ENCODE measurements at places on chromosomes 1 and 21.
A peak's percentile ranks its signal among the peaks of the same experiment; 100 is the strongest.

DNA sequence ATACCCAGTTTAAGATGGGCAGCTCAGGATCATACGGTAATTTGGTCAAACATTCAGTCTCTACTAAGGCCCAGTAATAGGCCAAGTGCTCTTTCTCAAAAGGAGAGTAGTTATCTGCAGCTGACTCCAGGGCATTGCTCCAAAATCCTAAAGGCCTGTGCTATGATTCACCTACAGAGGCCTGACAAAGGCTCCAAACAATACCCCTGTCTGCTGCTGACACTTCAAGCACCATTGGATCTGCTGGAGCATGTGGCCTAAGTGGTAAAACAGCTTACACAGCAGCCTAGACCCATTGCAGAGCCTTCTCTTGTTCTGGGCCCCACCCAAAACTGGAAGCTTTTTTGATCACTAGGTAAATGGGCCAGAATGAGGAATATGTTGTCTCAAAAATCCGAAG, 22.8 kb downstream of the SLAMF7 start:
- DNase-seq, result no peak

- DNase-seq, result peak; percentile 60
Observed at GRCh38 chr1:233242827-233243483, 52.6 kb downstream of the PCNX2 start.

- no peak for DNase-seq
Observed at GRCh38 chr1:74731399-74732052, 1.3 kb downstream of the CRYZ start.

GRCh38 chr1:43773821-43774220, 66.5 kb downstream of the ST3GAL3 start:
- DNase-seq, result no peak

DNA sequence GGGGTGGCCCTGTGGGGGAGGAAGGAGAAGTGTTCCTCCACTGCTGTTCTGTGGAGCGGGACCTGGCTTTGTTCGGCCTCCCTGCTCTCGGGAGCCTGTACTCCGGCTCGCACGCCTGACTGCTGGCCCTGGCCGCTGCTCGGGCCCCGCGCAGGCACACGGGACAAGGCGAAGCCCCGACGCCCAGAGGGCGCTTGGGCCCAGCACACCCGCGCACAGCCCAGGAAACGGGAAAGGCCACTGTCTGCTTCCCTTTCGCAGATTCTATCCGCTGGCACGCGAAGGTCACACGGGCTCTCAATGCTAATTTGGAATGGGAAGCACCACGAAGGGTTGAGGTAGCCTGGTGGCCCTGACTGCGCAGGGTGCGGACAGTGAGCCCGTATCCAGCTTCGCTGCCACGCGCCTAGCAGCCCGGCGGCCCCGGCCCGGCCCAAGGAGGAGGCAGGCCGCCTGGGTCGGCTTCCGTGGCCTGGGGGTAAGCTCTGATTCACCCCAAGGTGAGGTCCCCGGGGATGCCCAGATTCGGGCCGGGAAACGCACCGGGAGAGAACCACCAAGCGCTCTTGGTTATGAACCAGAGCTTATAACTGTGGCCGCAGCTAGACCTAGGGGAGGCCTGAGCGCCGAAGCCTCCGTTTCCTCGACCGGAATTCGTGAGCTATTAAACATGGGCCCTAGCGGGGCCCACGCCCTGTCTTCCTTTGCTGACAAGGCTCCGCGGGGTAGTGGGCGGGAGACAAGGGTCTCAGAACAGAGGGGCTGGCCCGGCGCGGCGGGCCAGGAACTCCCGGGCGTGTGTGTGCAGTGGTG, 19.7 kb upstream of the TBX15 start:
- DNase-seq, result no peak

- no peak for DNase-seq
Observed at GRCh38 chr21:44556879-44557278, 1.7 kb downstream of the KRTAP10-3 start.

DNA sequence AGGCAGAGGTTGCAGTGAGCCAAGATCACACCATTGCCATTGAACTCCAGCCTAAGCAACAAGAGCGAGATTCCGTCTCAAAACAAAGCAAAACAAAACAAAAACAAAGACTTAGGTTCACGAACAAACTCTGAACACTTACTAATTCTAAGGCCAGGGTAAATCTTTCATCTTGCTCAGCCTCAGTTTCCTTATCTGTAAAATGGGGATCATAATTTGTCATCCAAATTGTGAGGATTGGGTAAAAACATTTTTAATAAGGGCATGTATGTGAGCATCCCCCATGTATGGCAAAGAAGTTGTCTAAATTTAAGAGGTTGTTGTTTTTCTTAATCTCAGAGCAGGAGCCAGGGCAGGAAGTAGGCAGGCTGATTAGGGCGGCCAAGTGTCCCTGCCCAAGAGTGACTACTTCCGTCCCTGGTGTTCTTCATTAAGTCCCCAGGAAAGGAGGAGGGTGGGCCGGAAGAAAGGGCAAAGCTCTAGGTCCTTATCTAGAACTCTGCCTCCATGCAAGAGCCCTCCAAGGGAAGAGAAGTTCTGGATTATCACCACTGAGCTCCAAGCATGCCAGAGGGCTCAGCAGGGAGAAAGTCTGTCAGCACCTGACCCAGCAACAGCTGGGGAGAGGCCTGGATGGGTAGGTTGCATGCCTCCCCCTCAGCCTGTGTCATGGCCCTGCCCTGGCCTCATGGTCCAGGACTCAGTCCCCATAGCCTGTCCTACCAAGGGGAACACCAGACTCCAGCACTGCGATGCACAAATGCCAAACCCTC, 49.9 kb upstream of the CLIC4 start:
- peak; percentile 18 for DNase-seq

GRCh38 chr1:31569596-31570173, 6.6 kb upstream of the TINAGL1 start:
- no peak for DNase-seq

DNA sequence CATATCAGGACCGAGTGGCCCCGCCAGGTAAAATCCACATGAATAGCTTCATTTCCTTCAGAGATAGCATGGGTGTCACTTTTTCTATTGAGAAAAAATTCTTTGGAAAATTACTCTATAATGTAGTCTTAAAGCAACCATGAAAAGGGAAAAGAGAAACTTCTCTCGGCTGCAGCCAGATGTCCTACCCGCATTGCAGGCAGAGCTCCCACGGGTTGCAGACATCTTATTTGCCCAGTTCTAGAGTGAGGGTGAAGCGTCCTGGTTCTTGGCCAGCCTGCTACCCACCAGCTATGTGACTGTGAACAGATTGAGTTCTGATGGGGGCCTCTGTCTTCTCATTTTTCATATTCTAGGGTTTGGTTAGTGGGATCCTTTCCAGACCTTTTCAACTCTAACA, 5.0 kb downstream of the ATP1B1 start:
- no peak for DNase-seq

GRCh38 chr1:207649210-207649753, 4.3 kb downstream of the CR1L start:
- no peak for DNase-seq

DNA sequence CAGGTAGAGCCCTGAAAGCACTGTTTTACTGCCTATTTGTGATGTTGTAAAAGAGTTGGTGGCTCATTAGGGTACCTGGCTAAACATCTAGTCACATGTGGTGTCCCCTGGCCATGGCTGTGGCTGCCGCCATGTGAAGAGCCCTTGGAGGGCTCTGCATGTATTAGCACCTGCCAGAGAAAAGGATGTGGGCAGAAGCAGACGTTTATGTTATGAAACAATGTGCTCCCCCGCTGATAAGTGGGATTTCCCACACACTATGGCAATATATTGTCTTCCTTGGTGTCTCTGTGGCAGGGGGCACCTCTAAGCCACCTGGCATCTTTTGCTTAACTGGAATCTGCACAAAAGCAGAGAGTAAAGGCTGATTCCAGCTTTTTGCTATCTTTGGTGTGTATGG, 9.6 kb downstream of the TENT5C start:
- no peak for DNase-seq

DNA sequence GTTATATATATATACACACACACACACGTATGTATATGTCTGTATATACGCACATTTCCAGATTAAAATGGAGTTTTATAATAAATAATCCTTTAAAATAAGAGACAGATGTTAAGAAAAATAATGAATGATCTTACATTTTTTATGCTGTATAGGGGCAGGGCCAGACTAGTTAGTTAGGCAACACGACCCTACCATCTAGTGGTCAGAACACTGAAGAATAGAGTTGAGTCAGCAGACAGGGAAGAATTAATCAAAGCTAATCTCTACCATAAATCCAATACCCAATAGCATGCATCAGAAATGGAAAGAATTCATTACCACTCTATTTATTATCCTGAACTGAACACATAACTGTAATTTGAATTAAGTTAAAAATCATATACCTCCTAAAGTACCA, 156.7 kb downstream of the BRINP3 start:
- DNase-seq, result no peak

- DNase-seq, result no peak
Observed at GRCh38 chr1:100074604-100075395, 57.9 kb downstream of the SASS6 start.

- peak; percentile 87 for DNase-seq
Observed at GRCh38 chr1:84620720-84621313, 46.6 kb upstream of the CTBS start.

GRCh38 chr1:40308036-40308727, 8.9 kb downstream of the COL9A2 start:
- DNase-seq, result no peak

GRCh38 chr1:26155370-26156284, 3.3 kb upstream of the FAM110D start:
- DNase-seq, result no peak

GRCh38 chr1:105102371-105102770, 1352.7 kb downstream of the AMY1C start:
- DNase-seq, result no peak

DNA sequence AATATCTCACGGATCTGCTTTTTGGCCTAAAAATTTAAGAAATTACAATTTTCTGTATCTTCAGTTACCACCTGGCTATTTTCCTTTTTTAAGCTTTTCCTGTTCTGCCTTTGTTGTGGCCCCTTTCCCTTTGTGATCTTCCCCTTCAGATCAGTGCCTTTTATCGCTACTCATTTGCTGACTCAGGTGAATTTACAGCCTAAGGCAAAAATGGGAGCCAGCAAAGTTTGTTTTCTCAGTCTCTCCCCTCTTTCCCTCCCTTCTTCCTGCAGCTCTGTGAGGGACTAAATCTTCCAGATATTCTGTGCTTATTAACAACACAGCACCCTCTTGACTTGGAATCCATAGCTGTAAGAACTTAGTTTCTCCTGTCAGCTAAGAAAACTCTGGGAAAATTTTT, 5.3 kb upstream of the PRRC2C start:
- DNase-seq, result no peak

GRCh38 chr1:83083589-83084224, 915.2 kb downstream of the TTLL7 start:
- no peak for DNase-seq

DNA sequence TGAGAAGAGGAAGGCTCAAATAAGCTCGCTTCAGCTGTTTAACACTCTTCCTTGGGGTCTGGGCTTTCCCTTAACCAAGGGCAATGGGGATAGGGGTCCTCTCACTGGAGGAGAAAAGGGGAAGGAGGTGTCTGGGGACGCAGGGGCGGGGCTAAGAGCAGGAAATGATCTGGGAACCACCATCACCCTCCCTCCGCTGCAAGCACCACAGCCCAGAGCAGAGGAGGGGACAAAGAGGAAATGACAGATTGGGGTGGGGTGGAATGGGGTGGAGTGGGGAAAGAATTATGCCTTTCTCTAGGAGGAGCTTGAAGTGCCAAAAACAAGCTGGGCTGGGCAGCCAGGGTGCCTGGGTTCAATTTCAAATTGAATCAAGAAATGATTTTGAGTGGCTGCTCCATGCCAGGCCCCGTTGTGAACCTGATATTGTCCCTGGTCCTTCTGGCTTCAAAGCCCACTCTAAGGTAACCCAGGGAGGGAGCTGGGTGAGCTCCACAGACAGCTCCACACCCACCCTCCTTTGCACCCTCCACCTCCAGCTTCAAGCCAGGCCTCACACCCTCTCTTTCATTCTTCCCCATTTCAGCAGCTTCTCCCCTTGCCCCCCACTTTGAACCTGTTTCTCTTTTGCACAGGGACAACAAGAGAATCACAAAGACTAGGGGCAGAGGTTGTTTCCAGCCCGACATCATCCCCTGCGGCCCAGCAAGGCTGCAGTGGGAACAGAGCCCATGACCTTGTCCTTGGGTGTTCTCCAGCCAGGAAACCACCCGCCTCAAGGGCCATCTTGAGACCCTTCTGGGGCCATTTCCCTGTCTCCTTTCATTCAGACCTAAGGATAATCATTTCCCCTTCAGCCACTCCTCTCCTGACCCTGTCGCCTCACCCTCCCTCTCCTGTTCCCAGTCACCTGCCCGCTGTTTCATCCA, 1.1 kb downstream of the ARHGAP30 start:
- DNase-seq, result peak; percentile 94

GRCh38 chr1:201221201-201221846, 30.7 kb downstream of the IGFN1 start:
- no peak for DNase-seq

GRCh38 chr21:19122356-19122755, 718.8 kb upstream of the TMPRSS15 start:
- no peak for DNase-seq

- no peak for DNase-seq
Observed at GRCh38 chr1:25540750-25541342, 2.6 kb upstream of the LDLRAP1 start.

DNA sequence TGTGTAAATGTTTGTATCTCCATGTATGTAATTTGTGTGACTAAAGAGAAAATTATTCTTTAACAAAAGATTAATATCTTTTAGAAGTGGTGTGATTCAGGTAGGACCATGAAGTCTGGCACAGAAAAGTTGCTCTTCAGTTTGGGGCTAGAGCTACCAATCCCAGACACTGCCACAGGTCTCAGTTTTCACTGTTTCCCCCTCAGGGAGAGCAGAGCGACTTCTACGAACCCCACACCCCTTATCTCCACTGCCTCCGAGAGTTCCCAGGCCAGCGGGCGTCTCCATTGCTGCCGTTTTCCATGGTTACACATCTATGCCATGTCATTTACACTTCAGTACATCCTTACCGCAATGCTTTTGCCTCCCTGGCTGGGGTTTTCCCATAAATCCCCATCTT, 93.0 kb upstream of the SMYD2 start:
- no peak for DNase-seq

- no peak for DNase-seq
Observed at GRCh38 chr1:17369466-17369865, 2.5 kb upstream of the PADI6 start.

GRCh38 chr1:79323239-79324025, 316.9 kb upstream of the ADGRL4 start:
- DNase-seq, result no peak

All from inflammatory macrophage treated with lipopolysaccharide for 1 hour (primary cell).